ENCODE measurements at places on chromosomes 2 and 18. TPM values are rescaled to one million over a fixed set of nuclear protein-coding genes. Genes with fewer than 3 reads are reported as not detected.

GRCh38 chr18:10900435-10900834, 248.9 kb downstream of the PIEZO2 start:
- DNase-seq = no peak

- no peak for DNase-seq
Measured at GRCh38 chr2:232287316-232287715, 91.2 kb upstream of the ALPP start.

DNA sequence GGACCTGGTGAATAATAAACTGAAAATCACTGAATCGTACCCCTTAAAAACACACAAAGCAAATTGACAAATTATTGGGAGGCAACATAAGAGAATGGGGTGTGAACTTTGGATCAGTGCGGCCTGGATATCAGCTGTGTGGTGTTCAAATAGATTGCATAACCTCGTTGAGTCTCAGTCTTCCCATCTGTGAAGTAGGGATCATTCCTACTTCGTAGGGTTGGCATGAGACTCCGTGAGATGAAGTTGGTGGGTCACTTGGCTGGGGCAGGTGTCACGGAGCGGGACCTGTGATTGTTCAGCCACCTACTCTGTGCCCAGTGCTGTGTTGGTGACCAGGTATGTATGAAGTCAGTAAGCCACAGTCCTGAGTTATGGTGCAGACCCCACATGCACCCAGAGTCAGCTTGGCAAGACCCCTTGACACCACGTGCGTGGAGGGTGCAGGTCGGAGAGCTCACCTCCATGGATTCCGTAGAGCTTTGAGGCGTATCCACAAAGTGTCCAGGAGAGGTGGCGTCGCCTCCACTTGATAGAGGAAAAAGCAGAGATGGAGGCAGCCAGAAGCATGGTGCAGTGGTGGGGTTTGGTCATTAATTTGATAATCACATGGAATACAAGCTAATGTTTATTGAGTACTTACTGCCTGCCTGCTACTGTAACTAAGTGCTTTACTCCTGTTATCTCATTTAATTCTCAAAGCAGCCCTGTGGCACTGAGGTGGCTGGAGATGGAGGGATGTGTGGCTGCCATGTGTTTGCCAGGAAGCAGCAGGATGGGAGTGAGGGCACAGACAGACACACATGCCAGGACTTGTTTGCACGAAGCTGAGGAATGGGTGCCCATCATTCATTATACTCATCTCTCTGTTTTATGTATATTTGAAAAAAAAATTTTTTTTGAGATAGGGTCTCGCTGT, 35.8 kb downstream of the HPCAL1 start:
- DNase-seq = no peak

DNA sequence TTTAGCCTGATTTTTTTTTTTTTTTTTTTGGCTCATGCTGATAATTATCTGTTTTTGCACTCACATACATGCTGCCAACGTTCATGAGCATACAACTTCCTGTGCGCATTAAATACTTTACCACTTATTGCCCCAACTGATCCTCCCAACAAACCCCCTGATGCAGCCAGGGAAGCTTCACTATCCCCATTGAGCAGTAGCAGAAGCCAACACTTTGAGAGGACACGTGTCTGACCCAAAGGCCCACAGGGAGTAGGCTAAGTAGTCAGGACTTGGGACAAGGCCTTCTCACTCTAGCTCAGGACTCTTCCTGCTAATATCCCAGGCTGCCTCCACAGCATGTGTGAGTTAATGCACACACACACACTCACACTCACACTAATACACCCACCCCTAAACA, 36.2 kb upstream of the MAT2A start:
- no peak for DNase-seq

DNA sequence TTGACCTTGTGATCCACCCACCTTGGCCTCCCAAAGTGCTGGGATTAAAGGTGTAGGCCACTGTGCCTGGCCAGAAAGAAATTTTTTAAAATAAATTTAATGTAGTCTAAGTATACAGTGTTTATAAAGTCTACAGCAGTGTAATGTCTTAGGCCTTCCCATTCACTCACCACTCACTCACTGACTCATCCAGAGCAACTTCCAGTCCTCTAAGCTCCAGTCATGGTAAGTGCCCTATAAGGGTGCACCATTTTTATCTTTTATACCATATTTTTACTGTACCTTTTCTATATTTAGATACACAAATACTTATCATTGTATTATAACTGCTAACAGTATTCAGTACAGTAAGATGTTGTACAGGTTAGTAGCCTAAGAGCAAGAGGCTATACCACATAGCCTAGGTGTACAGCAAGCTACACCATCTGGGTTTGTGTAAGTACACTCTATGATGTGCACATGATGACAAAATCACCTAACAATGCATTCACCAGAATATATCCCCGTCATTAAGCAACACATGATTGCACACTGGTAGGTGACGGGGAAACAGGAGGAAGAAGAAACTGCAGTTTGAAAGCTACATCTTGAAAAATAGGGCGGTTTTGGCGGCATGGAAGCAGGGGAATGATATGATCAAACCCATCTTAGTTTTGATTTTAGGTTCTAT, 105.1 kb upstream of the ITGB6 start:
- no peak for DNase-seq

DNA sequence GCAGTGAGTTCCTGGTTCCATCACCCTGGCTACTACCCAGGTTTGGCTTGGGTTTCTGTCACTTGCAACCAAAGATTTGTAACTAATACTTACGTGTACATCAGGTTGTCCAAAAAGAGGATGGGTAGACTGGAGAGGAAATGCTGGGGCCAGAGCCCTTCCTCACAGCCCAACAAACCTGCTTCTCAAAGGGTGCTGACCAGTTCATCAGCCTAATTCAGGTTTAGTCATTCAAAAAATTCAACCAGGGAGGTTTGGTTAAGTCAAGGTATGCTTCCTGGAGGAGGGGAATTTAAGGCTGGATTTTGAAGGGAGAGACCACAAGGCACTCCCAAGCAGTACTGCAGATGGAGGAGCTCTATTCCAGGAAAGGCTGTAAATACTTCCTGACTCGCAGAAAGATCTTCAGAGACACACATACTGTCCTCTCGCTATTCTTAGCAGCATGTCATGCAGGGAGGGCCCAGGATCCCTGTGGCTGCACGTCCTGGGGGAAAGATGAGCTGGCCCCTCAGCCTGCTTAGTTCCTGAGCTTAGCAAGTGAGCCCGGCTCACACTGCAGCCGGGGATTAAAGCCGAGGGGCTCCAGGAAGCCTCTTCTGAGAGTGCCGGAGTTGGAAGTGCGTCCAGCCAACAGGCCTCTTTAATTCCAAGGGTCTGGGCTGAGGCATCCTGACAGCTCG, 40.0 kb upstream of the BIN1 start:
- no peak for DNase-seq

GRCh38 chr2:129550536-129550935, 428.9 kb upstream of the RAB6C start:
- no peak for DNase-seq

DNA sequence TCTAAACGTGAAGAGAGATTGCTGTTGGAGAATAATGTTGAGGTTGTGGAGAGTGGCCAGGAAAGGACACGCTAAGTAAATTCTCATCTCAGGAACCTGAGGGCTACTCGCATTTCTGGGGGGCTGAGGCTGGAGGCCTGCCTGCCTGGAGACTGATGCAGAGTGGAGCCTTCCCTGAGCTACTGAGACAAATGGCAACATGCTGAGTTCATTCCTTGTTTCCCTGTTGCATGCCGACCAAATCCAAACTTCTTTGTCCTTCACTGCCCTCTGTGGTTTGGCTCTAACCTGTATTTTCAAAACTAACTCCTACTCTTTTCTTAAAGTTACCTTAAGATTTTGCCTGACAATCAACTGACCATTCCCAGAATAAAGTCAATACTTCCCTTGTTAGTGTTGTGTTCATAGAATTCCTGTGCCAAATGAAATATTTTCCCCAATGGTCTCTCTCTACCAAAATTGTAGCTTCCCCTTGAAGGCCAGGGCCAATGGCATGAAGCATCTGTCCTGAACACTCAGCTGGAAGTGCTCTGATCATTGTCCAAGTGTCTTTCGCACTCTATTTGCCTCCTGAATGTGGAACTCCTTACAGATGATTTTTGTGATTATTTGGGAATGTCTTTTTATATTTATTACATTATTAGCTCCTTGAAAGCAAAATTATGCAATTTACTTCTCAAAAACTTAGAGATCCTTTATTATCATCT, 1085.6 kb downstream of the SOCS6 start:
- no peak for DNase-seq

DNA sequence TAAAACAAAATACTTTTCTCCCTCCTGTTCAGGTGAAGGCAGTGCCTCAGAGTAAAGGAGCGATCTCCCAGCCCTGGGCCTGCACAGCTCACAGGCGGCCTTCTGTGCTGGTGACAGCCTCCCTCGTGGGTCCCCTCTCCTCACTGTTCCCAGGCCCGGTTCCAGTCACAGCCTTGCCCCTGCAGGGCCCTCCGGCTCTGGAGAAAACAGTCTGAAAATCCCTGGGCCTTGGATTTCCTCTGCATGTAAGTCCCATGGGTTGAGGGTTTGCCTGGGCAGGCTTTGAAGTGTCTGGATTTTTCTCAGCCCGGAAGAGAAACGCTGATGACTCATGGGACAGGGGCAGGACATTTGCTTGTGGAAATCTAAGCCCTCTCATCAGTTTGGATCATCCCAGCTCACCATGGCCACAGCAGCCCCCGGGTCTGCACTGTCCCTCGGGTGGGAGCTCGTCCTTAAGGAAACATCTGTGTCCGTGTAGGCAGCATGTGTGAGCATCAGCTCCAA, 186.1 kb upstream of the RAB12 start:
- no peak for DNase-seq

DNA sequence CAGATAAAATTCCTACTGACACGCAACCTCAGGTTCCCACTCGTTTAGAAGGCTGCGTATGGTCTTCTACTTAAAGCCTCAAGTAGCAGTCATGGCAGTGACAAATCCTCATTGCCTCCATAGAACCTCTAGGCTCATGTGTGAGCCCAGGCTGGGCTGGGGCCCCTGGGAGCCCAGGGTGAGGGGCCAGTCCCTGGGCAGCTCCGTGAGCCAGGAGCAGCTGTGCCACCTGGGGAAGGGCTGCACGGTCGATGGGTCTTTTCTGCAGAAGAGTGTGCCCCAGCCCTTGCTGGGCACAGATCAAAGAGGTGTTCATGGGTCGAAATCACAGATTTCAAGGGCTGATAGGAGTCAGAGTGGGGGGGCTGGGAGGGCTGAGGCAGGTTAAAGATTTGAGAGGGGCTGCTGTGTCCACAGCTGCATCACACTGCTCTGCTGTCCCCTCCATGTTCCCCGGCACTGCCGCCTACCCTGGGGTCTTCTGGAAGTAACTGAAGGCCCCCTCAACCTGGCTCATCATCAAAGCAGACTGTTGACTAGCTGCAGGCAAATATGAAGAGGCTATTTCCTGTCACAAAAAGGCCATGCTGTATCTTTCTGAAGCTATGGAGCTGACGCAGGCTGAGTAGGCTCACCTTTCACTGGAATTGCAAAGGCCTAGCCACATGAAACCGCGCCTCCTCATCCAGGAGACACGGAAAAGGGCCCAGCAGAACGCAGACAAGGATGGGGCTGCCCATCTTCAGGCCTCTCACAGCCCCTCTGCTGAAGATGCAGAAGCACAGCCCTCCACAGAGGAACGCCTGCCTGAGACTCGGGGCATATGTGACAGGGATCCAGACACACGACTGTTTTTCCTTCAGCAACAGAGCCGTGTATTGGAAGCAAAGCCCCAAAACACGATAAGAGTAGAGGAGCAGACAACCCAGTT, 35.7 kb upstream of the ALPP start:
- no peak for DNase-seq

DNA sequence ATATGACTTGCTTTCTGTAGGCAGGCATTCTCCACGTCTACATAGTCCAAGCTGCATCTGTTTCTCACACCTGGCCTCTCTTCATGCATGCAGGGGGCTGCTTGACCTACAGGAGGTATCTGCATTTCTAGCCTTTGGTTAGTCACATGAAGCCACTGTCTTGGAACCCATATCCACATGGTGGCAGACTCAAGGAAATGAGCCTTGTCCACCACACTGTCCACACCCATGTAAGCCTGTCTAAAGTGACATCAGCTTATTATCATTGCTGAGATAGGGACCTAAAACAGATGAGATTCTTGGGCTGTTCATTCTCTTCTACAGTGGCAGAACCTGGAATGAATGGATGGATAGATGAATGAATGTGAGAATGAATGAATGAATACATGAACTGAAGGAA, 160.4 kb downstream of the DOCK10 start:
- DNase-seq = no peak

The IL18R1 gene
- total RNA-seq = 1.3 TPM

GRCh38 chr18:25310045-25310444, 41.9 kb downstream of the ZNF521 start:
- no peak for DNase-seq

DNA sequence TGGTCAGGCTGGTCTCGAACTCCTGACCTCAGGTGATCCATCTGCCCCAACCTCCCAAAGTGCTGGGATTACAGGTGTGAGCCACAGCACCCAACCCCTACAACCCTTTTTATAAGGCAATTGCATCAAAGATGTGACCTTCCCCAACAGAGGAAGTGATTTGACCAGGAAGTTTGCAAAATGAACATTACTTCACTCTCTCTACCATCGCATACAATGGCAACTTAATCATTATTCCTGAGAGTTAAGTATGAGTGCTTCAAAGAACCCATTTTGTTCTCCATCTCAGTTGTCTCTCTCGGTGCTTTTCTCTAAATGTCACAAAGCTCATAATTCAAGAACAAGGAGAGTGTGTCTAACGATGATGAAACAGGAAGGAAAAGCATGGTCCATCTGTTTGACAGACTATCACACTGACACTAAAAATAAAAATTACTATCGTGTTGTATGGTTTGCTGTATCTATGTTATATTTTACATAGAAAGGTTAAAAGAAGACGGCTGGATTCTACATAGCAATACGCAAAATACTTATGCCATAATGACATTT, 18.1 kb upstream of the CREG2 start:
- no peak for DNase-seq

GRCh38 chr18:33052886-33053285, 280.1 kb upstream of the KLHL14 start:
- DNase-seq = no peak

The CRYGC gene
- total RNA-seq = not detected

The RGPD6 gene
- 17.4 TPM for total RNA-seq

DNA sequence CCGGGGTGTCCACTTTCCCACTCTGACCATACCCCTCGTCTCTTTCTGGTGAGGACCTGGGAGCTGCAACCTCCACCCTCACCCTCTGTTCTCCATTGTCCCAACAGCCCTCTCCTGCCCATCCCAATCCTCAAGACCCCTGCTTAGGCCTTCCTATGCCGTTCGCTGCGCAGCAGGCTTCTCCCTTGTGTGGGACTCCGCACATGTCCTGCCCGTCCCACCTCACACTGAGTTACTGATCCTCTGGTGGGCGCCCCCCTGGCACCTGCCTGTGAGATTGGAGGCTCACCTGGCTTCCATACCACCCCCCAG, 119.5 kb upstream of the SNTG2 start:
- no peak for DNase-seq

The ZAP70 gene
- 1.7 TPM for total RNA-seq

GRCh38 chr2:141778315-141778835, 352.4 kb downstream of the LRP1B start:
- DNase-seq = no peak

GRCh38 chr2:37612382-37612781, 59.1 kb downstream of the CDC42EP3 start:
- DNase-seq = no peak

The C2orf81 gene
- 0.79 TPM for total RNA-seq
